ENCODE measurements at places on chromosomes 7 and 10.

GRCh38 chr7:66950763-66951162, 29.7 kb downstream of the TMEM248 start:
- no peak for DNase-seq

GRCh38 chr10:86665218-86665607, 3.1 kb upstream of the LDB3 start:
- no peak for DNase-seq

- no peak for DNase-seq
Measured at GRCh38 chr7:1862560-1862959, 192.5 kb downstream of the ELFN1 start.

- no peak for DNase-seq
Measured at GRCh38 chr7:47885309-47885986, 62.8 kb downstream of the PKD1L1 start.

- DNase-seq: no peak
Measured at GRCh38 chr7:93725954-93726353, 151.4 kb upstream of the CALCR start.

- DNase-seq: no peak
Measured at GRCh38 chr7:127713758-127714157, 61.8 kb downstream of the SND1 start.

DNA sequence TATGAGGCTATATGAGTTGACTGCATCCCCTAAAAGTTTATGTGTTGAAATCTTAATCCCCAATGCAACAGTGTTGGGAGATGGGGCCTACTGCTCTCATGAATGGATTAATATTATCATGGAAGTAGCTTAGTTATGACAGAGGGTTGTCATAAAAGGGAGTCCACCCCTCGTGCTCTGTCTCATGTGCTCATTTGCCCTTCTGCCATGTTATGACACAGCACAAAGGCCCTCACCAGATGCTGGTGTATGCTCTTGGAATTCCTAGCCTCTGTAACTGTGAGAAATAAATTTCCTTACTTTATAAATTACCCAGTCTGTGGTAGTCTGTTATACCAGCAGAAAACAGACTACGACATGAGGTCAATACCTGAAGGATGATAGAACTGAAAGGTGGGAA, 17.6 kb upstream of the PANK1 start:
- no peak for DNase-seq

GRCh38 chr10:122213766-122214165, 57.3 kb upstream of the BTBD16 start:
- DNase-seq: no peak

- DNase-seq: no peak
Measured at GRCh38 chr7:38524786-38525185, 106.4 kb downstream of the AMPH start.

DNA sequence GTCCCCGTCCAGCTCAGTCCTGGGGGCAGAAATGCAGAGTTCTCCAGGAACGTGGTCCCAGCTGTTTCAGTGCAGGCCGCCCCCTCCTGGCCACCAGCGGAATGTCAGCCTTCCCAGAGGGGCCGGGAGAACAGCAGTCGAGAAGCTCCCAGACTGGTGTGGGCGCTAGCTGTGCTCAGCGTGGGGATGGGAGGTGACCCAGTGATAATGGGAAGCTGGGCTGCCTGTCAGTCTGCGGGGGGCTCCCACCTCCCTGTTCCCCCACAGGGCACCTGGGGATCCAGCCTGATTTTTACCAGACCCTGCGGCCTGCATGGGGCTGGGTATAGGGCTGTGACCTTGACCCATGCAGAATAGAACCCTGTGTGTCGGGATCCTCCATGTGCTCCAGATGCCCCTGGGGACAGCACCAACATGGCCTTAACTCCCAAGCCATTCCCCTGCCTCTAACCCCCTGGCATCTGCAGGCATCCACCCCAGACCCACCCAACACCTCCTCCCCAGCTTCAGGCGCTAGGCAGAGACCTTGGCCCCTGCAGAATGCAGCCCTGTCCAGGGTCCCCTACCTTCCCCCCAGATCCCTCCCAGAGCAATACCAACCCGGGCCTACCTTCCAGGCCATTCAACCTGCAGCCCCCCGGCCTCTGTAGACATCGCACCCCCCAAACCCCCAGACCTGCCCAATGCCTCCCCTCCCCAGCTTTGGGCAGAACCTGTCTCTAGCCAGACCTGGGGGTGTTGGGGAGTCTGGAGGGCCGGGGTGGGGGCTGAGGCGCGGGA, 880 bp upstream of the ELN start:
- DNase-seq: peak; percentile 23

DNA sequence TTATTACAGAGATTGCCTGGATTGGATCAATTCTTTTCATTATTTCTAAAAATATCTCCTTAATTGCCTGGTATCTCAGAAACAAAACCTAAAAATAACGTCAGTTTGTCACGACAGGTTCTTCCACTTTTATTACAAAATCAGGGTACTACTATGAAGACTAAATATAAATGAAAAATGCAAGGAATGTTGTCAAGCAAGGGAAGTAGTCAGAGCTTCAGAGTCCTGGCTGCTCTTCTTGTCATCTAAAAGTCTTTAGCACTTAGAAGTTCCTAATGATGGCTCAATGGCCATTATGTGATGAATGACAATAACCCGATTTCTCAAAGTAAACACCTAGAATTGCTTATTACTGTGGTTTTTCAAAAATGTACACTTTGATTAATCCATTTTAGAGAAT, 192.2 kb downstream of the SEMA3A start:
- no peak for DNase-seq

DNA sequence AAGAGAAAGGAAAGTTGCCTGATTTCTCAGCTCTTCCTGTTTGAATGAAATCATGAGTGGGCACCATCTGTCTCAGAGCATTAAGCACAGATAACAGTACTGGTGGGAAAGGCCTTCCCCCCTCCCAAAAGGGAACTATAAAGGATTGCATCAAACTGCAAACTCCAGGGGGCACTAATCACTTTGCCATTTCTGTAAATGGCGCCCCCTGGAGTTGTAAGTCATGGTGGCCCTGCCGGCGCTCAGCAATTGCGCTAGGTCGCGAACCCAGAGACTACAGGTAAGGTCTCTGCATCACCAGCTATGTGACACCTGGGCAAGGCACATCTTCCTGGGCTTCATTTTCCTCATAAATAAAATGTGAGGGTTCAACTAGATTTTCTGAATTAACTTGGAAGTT, 11.1 kb downstream of the LRRC4 start:
- no peak for DNase-seq

DNA sequence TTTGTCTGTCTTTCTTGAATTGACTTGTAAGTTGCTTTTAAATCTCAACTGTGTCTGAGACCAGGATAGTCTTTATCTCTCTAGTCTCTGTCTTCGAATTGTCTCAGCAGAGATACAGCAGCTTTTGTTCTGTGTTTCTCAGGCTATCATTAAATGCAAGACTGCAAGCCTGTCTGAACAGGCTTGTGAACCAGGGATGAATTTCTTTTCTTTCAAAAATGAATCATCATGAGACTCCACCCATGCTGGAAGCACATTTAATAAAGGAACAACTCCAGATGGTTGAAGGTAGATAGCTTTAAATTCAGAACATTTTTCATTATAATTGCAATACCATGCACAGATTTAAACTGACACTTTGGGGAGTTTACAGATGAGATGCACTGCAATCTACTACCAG, 155.9 kb downstream of the SEC23IP start:
- no peak for DNase-seq

DNA sequence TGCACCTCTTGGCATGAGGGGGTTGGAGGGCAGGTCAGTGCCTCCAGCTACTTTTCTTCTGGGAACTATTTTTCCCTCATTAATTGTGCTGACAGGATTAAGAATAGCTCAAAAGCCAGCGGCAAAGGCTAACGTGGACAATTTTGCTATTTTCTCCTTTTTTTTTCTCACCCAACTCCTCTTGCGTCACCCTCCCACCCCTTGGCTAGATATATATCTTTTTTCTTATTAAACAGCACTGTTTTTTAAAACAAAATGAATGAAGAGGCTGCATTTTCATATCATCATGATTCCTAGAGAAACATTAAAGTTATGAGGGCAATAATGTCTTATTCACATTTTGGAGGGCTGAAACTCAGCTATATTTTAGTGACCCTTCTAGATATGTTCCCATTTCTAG, 251.8 kb upstream of the NFE2L3 start:
- no peak for DNase-seq

DNA sequence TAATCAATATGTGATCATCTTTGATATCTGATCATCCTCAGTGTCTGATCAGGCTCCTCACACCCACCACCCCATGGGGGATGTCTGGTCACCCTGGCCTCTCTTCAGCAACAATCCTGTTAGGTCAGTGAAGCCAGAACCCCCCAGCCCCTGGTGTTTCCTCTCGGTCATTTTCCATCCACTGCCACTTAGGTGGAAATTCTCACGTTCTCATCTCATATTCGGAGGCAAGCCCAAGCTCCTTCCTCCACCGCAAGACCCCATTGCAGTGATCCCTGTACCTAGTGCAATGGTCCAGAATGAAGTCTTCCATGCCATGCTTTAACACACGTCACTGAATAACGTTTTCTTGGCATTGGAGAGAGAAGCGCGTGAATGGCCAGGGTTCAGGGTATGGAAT, 103.0 kb upstream of the DNAAF5 start:
- DNase-seq: no peak

GRCh38 chr7:6252748-6253147, 19.7 kb downstream of the CYTH3 start:
- no peak for DNase-seq

DNA sequence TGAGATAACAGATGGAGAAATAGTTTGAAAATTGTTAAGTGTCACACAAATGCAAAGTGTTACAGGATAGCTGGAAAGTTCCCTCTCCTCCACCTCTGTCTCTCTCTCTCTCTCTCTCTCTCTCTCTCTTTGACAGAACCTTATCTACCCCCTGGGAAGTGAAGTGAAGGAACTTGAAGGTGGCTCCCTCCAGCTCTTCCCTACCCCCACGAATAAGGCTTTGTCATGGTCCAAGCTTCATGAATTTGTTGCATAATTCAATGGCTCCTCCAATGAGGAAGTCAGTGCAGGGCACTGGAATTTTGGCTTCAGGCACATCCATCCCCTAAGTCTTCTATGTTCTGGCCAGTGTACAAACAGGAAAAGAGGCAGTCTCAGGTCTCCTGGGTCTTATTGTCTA, 66.4 kb downstream of the CDHR3 start:
- DNase-seq: no peak

DNA sequence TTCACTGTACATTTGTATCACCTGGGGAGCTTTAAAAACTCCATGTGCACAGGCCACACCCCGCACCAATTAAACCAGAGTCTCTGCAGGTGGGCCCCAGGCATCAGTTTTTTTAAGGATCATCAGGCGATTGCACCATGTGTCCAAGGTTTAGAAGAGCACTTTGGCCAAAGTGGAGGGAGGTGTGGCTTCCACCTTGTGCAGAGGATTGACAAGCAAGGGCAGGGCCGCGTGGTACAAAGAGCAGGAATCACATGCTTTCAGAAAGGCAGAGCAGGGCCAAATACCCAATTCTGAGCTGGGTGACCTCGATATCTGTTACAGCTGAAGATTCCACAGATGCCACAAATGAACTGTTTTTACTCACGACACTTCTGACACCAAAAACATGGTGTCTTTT, 52.4 kb downstream of the NOC3L start:
- DNase-seq: no peak

GRCh38 chr7:2066251-2066919, 166.4 kb downstream of the MAD1L1 start:
- no peak for DNase-seq

DNA sequence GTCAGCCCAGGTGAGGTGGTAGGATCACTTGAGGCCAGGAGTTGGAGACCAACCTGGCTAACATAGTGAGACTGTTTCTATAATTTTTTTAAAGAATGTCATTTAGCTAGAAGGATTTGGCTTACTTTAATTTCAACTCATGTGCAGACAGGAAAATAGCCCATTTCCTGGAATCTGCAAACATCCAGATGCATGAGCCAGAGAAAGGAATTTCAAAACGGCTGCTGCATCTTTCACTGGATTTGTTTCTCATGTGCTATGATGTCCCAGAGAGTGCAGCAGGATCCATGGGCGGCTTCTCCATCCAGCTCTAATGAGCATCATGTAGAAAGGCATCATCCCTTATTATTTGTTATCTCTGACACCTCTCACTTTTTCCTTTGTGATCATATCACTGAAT, 149.3 kb downstream of the GALNT17 start:
- no peak for DNase-seq

GRCh38 chr10:132208462-132209050, 21.8 kb downstream of the DPYSL4 start:
- DNase-seq: no peak

GRCh38 chr7:95199779-95200558, 124.4 kb downstream of the PON1 start:
- DNase-seq: no peak

GRCh38 chr7:16619979-16620408, 25.6 kb downstream of the ANKMY2 start:
- no peak for DNase-seq

DNA sequence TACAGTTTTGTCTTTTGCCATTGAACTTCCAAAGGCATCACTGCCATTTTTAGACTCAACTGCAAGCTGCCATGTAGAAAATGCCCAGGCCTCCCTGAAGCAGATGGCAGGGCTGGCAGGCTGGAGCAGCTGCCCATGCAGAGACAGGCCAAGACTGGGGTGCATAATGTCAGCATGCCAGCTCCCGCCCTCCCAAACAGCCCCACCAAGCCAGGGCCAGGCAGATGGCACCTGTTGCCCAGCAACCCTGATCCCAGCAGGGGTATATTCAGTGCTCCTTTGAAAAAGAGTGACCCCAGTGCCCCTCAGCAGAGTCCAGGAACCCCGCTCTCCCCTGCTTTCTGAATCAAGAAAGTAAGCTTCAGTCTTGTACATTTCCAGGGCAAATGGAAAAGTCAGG, 32.6 kb downstream of the VSTM4 start:
- DNase-seq: no peak

- no peak for DNase-seq
Measured at GRCh38 chr7:68971634-68972340, 626.5 kb upstream of the AUTS2 start.

DNA sequence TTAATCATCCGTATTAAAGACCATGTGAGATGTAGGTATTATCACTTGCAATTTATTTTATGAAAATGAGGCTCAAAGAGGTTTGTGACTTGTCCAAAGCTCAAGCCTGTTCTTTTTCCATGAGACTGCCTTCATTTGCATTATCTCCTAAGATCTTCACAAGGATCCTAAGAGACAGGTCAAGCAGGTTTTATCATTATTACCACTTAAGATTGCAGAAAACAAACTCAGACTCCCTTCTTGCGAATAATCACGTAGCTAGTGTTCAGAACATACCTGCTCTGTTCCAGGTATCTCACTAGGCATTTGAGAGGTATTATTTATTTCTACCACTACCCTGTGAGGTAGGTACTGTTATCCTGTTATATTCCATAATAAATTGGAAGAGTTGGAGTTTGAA, 64.8 kb downstream of the ZNRF2 start:
- DNase-seq: no peak

- DNase-seq: no peak
Measured at GRCh38 chr7:36058020-36058592, 94.9 kb upstream of the EEPD1 start.
